ENCODE measurements at places on chromosomes 1 and 21.

GRCh38 chr1:58391056-58391455 lies 155.5 kb downstream of the OMA1 start:
- no peak for DNase-seq

DNA sequence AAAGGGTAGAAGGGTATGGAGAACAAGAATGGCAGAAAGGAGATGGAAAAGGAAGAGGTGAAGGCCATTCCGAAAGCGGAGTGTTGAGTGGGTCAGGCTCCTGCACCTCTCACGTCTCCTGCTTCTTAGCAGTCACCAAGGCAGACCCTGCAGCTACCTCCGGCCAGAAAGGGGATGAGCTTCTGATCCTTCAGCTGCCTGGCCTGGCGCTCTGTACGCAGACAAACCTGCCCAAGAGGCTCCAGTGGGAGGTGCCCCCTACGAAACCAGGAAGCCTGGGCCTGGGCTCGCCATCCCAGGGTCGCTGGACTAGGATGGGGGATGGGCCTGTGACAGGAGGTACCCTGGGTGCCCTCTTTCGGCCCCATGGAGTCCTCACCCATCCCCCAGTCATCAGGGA lies 3.0 kb downstream of the GPR61 start:
- DNase-seq, result no peak

DNA sequence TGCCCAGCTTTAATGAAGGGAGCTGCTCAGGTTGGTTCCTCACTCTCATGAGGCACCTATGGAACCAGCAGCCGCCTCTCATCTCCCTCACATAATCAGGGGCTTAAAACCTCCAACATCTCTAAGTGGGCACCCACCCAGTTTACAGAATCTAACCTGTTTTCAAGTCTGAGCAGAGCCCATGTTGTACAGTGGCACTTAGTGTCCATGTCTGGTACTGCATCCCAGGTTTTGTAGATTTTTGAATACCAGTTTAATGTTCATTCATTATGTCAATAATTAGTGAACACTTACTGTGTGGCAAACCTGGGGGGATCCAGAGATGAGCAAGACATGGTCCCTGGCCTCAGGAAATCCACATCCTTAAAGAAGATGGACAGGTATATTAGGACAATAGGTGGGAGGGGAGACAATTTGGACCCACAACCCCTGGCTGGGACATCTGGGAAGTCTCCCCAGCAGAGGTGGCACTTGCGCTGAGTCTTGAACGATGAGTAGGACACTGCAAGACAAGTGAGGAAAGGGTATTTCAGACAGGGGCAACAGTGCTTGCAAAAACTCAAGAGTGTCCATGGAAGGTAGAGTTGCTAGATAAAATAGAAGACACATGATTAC lies 83.3 kb downstream of the LACTBL1 start:
- DNase-seq, result no peak

GRCh38 chr1:107291987-107292386 lies 151.1 kb downstream of the NTNG1 start:
- no peak for DNase-seq

DNA sequence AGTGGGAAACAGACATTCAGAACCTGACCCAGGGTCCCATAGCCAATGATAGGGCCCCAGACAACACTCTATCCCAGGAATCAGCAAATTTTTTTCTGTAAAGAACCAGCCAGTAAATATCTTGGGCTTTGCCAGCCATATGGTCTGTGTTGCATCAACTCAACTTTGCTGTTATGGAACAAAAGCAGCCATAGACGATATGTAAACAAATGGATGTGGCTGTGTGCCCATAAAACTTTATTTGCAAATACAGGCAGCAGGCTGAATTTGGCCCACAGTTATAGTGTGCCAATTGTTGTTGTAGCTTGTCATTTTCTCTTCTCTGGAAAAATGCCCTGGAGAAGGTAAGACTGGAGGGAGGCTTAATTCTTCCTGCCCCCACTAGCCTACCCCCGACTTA lies 431.1 kb upstream of the VAMP3 start:
- no peak for DNase-seq

DNA sequence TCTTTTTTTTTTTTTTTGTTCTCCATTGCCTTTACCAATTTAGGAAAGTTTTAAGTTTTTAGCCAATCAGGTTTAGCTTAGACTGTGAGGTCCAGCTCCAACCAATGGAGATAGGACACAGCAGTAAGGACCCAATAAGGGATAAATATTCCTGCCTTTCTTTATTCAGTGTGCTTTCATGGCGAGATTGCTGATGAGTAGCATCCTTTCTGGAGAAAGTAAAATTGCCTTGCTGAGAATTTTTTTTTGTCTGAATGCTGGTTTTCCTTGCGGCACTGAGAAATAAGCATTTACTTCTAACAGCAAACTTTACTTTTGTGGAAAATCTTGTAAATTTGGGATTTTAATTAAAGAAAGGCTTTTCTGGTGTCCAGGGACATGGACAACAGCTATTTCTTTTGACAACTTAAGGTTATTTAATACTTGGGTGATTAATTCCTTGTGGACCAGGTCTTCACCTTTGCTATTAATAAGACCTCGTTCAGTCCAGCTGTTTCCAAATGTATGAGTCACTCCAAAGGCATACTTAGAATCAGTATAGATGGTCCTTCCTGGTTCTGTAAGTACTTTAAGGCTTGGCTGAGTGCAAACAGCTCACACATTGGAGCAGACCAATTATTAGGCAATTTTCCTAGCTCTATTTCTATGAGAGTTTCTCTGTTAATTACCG lies 54.1 kb downstream of the SERINC2 start:
- no peak for DNase-seq

DNA sequence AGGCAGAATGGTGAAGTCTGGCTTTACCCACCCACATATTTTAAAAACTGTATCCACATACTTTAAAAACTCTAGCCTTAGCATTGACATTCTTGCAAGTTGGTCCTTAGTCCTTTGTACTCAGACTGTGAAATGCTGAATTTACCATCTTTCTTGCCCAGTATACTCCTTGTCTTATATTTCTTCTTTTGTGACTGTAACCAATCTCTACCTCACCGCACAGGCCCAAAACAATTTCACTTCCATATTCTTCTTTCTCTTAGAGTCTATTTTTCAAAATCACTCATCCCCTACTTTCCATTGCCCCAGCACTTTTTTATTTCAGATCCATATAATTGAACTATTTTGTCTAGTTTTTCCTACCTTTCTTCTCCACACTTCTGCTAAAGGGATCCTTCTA lies 892.4 kb upstream of the B3GALT2 start:
- no peak for DNase-seq

DNA sequence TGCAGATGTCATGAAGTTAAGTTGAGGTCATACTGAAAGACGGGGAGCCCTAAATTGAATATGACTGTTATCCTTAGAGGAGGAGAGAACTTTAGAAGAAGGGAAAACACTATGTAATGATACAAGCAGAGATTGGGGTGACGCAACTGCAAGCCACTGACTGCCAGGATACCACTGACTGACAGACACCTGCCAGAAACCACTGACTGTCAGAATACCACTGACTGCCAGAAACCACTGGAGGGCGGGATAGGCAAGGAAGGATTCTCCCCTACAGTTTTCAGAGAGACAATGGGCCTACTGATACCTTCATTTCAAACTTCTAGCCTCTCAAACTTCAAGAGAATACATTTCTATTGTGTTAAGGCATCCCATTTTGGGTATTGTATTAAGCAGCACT lies 388.7 kb downstream of the USH2A start:
- no peak for DNase-seq

- DNase-seq, result peak; percentile 85
Observed at GRCh38 chr1:25895365-25895990, 10.7 kb downstream of the STMN1 start.

- no peak for DNase-seq
Observed at GRCh38 chr1:210786546-210786945, 347.4 kb downstream of the KCNH1 start.

DNA sequence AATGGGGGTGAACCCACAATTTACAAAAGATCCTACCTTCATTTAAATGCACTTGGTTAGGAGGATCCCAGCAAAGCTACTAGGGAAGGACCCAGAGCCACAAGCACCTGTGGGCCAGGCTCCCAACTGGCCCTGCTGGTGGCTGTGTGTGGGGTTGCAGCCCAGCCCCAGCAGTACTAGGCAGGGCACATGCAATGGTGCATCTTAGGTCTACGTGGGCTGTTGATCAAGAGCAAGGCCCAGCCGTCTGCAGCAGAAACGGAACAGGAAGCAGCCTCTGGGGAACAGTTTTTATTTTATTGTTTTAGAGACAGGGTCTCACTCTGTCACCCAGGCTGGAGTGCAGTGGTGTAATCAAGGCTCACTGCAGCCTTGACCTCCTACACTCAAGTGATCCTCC lies 134.1 kb upstream of the RAB4A start:
- DNase-seq, result no peak

DNA sequence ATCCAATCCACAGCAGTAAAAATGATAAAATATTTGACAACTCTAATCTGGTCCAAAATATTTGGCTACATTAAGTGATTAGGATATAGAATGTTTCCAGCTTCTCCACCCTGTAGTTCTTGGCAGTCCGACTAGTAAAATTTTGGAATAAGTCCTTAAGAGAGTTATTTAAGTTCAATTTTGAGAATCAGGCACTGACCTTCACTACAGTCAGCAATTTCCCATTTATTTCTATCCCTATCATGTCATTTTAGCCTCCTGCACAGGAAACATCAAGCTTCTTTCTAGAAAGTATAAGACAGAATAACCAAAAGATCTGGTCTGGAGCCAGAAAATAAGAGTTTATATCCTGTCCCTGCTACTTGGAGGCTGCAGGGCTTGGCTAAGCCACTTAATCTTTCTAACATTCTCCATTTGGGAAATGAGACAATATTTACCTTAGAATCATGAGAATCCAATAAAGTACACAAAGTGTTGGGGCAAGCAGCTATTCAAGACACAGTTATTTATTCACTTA lies 162.2 kb downstream of the DPYD start:
- DNase-seq, result no peak

DNA sequence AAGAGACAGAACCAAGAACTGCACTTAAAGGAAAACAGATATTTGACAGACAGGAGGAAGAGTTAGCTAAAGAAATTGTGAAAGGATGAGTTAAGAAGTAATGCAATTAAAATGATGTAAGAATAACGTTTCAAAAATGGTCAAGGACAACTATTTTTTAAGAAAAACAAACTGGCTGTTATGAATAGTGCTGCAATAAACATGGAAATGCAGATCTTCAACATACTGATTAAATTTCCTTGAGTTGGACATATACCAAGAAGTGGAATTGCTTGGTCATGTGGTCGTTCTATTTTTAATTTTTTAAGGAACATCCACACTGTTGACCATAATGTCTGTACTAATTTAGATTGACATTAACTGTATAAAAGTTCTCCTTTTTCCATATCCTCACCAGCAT lies 23.1 kb upstream of the PHTF1 start:
- DNase-seq, result no peak

DNA sequence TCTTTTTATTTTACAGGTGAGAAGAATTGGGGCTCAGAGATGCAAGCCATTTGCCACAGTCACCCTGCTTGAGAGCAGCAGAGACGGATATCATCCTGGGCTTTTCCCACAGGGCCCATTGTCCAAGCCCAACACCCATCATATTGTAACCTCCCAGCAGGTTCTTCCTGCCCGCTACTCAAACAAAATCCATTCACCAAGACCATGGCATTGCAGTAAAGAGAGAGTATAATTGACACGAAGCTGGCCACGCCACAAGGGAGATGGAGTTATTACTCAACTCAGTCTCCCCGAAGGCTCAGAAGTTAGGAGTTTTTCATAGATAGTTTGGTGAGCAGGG lies 60.9 kb upstream of the KLHDC7A start:
- DNase-seq, result no peak

- DNase-seq, result no peak
Observed at GRCh38 chr1:69535490-69535889, 32.2 kb upstream of the LRRC7 start.

GRCh38 chr1:91153341-91153740 lies 131.5 kb upstream of the ZNF644 start:
- no peak for DNase-seq

DNA sequence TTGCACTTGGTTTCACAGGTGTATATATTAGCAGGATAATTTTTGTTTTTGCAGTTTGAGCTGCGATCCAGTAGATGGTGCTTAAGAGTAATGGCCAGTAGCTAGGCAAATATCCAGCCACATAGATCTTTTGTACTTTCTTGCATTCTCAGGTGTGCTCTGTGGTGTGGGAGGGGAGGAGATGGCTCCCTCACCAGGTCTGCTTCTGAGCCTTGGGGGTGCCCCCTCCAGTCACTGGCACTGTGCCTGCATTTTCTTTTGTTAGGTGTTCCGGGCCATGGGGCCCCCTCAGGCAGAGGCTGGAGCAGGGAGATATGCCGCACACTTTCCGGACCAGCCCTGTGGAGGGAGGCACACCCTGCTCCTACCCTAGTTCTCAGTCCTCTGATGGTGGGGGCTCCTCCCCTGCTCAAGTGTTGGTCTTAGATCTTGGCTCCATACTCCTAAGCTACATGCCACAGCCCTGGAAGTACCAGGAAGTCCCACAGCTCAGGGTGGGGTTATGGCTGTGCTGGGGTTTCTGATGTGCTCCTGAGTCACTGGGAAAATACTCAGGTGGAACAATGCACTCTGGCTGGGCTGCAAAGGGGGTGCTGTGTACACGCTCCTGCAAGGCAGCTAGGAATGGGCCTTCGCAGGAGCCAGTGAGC lies 197.6 kb upstream of the DMRTA2 start:
- no peak for DNase-seq

- DNase-seq, result no peak
Observed at GRCh38 chr1:44803312-44804095, 3.3 kb downstream of the PLK3 start.

GRCh38 chr1:175829845-175830244 lies 86.5 kb upstream of the TNR start:
- no peak for DNase-seq

DNA sequence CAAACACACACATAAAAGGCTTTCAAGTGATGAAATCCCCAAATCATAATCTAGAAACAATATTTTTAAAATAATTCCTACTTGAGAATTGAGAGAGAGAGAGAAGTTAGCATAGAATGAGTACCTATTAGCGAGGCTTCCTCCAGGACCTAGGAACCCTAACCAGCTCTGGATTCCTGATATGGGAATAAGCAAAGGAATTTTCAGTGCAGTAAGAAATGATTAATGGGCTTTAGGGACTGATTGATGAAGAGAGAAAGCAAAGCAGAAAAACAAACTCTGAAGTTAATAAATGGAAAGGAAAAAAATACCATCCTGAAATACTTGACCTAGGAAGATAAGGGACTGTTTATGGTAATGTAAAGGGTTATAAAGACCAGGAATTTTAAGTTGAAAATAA lies 60.6 kb downstream of the WARS2 start:
- no peak for DNase-seq

DNA sequence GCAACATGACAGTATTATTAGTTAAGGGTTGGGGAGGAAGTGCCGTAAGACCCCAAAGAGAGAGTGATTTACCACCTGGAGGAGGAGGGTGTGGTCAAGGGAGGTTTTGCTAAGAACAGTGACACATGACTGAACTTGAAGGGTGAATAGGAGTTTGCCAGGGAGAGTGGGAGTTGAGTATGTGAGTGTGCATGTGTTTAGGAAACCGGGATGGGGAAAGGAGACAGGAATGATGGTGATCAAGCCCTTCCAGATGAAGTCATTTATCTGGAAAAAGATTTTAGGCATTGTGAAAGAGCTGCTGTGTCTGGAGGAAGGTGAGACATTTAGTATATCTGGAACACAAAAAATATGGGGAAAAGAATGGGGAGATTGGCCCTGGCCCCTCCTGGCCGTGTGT lies 28.1 kb upstream of the IL10 start:
- DNase-seq, result no peak

GRCh38 chr1:60487565-60488345 lies 414.2 kb upstream of the C1orf87 start:
- DNase-seq, result no peak

- DNase-seq, result no peak
Observed at GRCh38 chr1:93051961-93052360, 27.1 kb upstream of the MTF2 start.

Measured in AG09319 (cell line).